ENCODE measurements at places on chromosomes 4 and X.

- DNase-seq: no peak
Measured at GRCh38 chr4:175376287-175376977, 435.6 kb downstream of the GPM6A start.

DNA sequence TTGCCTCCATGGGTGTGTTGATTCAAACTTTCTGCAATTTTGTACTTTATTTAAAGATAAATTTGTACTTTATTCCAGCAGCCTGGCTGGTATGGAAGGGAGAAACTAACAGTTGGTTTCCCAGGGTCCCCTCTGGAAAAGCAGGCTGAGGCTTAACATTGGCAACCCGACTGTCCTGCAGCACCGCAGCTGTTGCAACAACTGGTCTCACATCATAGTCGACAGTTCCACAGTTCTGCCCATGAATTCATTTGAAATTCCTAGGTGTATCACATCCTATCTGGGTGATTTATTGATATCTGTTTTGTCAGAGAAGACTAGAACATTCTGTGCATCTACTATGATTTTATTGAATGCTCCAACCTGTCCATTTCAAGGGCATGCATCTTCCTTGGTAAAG is 98.8 kb upstream of the GATB start:
- no peak for DNase-seq

DNA sequence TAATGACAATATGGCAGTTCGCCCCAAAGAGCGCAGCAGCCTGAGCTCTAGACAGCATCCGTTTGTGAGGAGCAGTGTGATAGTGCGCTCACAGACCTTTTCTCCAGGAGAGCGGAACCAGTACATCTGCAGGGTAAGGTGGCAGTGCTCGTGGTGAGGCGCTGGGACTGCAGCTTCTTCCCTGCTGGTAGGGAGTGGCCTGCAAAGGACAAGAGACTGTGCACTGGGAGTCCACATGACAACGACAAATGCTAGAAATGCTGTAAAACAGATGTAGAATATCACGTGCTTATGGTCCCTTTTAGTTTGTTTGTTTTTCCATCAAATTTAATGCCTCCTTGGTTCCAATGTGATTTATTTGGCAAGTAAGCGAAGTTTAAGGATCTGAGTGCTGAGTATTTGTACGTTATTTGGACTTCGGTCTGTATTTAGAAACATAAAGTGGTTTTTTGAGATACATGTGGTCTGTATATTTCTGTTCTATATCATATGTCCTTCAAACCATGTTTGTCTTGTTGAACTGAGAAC is 35.8 kb downstream of the CLDN22 start:
- DNase-seq: no peak

DNA sequence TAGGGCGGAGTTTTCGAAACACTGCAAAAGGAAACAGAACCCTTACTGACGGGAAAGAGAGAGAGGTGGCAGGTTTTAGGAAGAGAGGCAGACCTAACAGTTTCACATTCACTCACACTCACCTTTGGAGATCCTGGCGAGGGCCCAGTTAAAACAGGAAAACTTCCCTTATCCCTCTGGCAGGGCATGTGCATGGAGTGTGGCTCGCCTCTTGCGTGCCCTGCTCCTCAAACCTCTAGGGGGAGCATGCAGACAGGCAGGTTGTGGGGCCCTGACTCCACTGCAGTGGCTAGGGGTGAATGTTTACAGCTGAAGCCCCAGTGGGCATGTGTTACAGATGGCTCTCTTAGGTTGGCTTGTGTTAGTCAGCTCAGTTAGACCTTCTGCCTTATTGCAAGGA is 451.5 kb downstream of the UBE2NL start:
- DNase-seq: no peak

DNA sequence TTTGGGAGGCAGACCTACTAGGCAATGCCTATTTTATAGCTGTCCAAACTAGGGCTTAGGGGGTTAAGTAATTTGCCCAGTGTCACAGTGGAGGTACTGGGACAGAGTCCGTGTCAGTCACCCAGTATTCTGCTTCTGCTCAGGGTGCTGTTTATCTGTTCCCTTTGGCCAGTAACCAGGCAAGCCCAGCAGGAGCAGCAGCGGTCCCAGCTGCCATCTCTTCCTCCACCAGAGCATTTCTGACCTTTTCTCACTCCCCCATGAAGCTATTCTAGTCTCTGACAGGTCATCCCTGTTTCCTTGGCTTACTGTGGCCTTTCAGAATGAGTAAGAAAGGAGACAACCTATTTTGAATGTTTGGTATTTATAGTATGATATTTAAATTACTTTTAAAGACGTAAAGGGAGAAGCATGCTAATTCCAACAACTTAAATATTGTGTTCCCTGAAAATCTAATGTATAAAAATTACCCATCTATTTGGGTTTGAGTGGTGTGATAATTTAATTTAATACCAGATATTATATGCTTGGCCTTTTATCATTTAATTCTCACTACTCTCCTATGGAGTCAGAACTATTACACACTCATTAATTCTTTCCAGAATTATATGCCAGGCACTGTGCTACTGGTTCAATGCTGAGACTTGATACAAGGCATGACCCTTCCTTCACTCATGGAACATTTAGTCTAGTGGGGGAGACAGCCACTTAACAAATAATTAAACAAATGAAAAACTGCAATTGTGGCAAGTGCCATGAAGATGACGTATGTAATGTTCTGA is 60.6 kb downstream of the RPS6KA3 start:
- no peak for DNase-seq

DNA sequence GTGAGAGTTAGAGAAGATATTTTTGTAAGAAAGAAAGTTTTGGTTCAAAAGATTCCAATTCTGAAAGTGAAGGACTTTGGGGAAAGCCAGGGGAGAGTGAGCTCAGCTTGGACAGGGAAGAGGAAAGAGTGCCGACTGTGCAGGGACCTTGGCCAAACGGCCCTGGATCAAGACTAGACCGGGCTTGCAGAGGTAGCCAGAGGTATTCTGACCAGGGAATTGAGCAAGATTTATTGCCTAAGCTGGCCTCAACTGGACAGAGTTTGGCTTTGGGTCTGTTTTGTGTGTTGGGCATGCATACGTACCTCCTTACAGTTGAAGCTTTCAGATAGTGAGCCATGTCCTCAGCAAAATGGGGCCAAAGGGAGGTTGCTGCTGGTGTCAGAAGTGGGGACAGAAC is 11.6 kb downstream of the PLAC1 start:
- no peak for DNase-seq

GRCh38 chr4:99863804-99864203 is 30.4 kb downstream of the LAMTOR3 start:
- DNase-seq: no peak

GRCh38 chr4:12293906-12294525 is 865.3 kb upstream of the HS3ST1 start:
- DNase-seq: no peak

DNA sequence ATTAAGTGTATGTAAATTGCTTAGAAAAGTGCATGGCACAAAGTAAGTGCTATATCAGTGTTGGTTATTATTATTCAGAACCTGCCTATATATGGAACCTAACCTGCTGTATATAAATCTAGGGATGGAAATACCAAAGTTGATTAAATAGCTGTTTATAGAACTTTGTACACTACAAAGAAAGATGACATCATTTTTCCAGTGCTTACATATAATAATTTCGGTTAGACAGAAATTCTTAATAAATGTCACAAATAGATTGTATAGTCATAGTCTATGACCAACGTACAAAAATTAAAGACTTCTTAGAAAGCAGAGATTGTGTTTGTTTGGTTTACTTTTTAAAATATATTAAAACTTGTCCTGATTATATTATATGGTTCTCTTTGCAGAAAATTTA is 4.4 kb downstream of the GYPB start:
- DNase-seq: no peak

DNA sequence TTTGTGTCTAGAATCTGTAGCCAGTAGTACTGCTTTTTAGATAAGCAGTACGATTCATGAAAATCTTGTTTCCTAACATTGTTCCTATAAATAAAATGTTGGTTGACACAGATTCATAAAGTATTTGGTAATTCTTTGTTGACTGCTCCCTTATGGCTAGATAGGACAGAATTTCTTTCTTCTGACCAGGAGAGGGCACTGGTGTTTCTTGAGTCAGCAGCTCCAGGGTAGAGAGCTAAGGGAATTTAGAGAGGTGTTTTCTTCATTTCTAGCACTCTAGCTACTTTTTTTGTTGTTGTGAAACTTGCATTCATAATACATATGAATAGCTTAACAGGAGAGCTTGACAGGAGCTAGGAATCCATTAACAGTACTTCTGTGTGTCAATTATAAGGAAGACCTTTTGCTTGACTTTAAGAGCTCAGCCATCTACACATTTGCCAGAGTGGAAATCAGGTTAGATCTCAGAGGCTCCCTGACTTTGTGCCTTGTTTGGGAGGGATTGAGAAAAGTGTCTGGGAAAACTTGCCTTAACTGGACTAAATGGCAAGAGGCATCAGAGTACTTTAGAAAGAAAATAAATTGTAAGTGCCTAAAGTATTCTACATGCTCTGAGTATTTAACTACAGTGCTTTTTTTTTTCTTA is 756.1 kb downstream of the SH3BGRL start:
- DNase-seq: no peak

DNA sequence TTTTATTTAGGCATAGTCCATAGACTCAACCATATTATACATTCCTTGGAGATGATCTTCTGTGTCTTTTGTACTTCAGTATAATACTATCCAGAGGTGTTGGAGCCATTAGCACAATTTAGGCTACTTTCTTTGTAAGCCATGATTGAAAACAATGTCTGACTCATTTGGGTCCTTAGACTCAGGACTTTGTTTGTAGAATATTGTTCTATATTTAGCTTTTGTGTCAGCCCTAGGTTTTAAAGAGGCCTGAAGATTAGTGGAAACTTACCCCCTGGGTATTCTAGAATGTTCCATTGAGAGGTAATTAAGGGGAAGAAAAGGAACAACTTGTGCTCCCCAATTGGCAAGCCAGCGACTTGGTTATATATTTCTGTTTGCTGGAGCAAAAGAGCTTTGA is 145.2 kb upstream of the SCML1 start:
- DNase-seq: no peak

DNA sequence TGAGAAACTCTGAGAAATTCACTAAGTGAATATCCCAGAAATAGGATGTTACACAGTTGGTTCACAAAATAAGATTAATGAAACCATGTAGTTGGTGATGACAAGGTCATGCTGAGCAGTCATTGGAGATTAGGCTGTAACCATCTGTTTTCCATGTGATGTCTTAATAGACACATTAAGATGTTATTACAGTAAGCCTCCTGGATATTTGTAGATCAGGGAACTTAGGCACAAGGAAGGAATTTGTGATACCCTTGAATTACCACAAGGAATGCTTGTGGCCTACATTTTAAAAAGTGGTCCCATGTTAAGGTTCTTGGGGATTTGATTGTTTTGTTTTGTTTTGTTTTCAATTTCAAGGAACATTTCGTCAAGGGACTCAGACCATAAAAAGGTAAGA is 185.6 kb upstream of the BANK1 start:
- DNase-seq: no peak

DNA sequence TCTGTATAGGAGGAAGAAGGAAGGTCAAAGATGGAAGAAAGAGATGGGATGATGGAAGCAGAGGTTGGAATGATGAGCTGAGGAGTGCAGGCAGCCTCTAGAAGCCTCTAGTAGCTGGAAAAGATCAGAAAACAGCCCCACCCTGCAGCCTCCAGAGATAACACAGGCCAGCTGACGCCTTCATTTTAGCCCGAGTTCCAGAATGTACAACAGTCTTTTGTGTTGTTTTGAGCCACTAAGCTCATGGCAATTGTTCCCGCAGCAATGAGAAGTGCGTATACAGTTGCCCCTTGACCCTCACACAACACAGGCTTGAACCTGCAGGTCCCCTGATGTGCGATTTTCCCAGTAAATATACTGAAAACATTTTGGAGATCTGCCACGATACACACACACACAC is 72.0 kb downstream of the WFS1 start:
- no peak for DNase-seq

- DNase-seq: no peak
Measured at GRCh38 chrX:115560978-115561604, at the start of gene PLS3. Gene PLS3, plus strand, starts transcription at chrX:115561174. Its CDS starts 49,077 bp downstream, at chrX:115610251.

DNA sequence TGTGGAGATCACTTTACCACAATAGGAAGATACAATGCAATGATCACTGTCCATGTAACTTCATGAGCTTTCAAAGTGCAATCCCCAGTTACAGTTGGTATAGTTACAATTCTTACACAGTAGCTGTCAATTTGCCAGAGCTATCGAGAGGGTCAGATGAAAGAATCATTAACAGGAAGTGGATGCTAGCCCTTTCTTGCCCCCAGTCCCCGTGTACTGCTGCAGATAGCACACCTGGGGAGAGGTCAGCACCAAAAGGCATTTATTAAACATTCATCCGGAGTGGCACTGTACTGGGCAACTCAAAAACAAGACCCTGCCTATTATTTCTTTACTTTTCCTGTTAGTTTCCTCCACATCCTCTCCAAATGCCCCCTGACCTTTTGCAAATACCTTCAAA is 47.7 kb downstream of the SOD3 start:
- DNase-seq: no peak

Data from stimulated activated CD4-positive, alpha-beta T cell treated with anti-CD3 and anti-CD28 coated beads, Interleukin-15, amount 100 ng/mL, for 1 hour (primary cell).